Fibroblast of skin of right biceps (primary cell): ENCODE measurements at places on chromosomes 7 and 10.

GRCh38 chr7:73991522-73992100 lies 36.4 kb upstream of the ELN start:
- DNase-seq = peak; percentile 22

GRCh38 chr7:135711139-135711469 lies 16.9 kb downstream of the SLC13A4 start:
- no peak for DNase-seq

- DNase-seq = no peak
Observed at GRCh38 chr7:66339141-66339540, 134.0 kb downstream of the TPST1 start.

DNA sequence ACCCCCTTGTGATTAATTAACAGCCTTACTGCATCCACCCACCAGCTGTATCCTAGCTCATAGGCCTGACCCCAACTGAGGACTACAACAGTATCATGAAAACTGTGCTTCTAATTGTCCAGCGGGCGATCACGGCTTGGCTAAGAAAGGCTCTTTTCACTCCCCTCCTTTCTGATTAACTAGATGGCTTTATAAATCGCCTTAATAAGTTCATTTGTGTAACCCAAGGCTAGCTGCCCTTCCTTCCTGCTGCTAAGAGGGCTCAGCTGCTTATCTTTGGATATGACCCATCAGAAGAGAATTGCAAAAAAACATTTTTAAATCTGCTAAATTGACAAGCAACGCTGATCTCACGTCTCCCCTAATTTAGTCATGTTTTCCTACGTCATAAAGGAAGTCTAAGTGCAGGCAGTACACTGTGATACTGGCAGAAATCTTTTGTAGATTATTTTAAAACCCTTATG lies 163.0 kb upstream of the LAMB4 start:
- no peak for DNase-seq

DNA sequence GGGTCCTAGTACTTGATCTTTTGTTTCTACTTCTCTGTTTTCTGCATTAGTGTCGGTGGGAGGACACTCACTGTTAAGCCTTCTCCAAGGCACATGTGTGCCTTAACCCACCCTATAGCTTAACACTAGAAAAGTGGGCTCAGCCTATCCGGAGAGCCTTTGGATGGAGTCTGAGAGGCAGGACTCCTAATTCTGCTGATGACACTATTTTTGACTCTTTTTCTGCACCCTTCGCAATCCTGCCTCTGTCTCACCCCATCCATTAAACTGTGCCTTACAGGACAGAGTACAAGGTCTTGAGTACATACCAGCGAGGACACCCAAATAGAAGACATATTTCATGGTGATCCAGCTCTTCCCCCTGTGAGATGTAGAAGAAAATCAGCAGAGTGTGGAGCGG lies 577 bp downstream of the PRSS37 start:
- DNase-seq = no peak

DNA sequence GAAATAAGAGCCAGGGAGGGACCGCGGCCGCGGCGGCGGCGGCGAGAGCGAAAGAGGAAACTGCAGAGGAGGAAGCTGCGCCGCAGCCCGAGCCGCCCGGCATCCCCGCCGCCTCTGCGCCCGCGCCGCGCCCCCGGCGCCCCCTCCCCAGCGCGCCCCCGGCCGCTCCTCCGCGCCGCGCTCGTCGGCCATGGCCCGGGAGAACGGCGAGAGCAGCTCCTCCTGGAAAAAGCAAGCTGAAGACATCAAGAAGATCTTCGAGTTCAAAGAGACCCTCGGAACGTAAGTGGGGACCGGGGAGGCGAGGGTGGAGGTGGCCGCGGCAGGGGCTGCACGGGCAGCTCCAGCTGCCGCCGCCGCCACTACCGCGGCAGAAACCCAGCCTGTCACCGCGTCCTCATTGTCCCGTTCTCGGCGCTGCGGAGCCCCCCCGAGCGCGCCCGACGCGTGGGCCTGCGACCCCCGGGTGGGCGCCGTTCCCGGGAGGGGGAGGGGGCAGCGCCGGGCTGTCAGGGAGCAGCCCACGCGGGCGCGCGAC lies 351 bp downstream of the CAMK1D start:
- DNase-seq = no peak

DNA sequence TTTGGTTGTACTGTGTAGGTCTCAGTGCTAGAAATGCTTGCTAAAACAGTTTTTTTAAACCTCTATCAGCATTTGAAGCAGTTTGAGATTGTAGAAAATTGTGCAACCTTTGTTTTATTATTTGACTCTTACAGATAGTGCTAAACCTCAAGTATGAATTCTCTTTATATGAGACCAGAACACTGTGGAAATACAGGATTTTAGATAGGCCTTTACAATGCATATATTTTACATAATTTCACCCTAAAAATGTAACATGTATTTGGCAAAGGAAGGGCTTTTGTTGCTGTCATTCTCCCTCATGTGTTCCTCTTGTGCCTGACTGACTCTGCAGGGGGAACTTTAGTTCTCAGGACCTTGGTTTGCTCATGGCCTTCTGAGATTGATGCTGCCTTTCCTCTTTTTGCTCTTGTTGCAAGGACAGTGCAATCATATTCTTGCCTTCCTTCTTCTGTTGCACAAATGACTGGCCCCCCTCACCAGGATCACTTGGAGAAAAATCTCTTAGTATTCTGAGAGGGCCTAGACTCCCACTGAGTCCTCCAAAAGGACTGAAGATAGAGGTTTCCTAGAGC lies 188.7 kb downstream of the PPP1R9A start:
- DNase-seq = peak; percentile 60

- peak; percentile 3 for DNase-seq
Observed at GRCh38 chr10:95741807-95742467, 14.0 kb upstream of the ENTPD1 start.

DNA sequence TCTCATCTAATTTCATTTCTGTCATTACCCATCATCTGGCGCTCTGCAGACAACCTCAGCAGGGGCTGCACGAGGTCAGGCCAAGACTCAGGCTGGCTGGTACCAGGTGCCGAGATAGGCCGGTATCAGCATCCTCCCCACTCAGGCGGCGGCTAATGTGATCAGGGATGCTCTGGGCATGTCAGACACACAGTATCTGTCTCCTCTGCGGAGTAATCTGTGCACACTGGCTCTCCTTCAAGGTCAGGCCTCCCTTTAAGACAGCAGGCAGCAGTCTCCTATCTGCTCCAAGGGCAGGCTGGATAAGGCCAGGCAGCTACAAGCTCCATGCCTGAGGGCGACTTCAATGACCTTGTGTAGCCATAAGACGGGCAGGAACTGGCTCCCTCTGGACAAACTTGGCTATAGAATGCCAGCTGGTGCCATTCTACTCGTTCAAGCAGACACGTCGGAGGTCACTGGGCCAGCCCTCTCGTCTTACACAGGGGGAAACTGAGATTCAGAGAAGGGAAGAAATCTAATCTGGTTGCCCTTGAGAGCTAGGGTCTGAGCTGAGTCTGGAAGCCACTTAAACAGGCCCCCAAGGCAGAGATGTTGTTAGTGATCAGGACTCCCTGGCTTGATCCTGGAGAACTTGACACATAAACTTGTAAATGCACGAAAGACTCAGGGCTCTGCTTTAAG lies 59.3 kb downstream of the ARHGAP22 start:
- DNase-seq = no peak

GRCh38 chr7:28483908-28484605 lies 71.7 kb downstream of the CREB5 start:
- DNase-seq = peak; percentile 92

DNA sequence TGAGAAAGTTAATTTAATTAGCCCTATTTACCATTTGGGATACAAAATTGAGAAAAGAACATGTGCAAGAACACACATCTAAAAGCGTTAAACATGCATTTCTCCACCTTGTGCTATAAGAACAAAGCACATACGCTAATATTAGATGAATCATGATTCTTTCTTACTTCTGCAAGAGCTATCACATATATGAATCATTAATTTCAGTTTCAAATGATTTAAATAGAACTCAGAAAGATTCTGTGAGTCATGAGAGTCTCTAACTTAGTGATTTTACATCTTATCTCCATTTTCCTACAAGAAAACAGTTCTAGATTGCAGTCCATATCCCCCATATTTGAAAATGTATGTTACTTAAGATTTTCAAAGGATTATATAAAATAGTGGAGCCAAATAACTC lies 173.9 kb downstream of the RNLS start:
- peak; percentile 52 for DNase-seq

DNA sequence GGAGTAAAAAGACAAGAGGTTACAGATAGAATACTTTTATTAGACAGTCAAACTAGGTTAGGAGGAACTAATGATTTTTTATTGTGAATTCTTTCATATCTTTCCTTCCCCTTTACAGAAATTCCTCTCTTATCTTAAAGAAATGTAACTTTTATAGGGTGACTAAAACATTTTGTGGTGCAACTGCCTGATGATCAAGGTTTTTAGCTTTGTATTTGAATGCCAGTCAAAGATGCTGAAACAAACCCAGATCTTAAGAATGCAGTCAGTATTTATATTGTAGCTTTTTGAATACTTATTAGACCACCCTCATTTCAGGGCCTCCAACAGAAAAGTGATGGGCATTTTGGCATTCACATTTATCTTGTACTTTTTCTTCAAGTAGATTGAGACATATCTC lies 27.4 kb downstream of the TAX1BP1 start:
- peak; percentile 17 for DNase-seq

- no peak for DNase-seq
Observed at GRCh38 chr7:90701021-90701420, 104.9 kb downstream of the CDK14 start.

DNA sequence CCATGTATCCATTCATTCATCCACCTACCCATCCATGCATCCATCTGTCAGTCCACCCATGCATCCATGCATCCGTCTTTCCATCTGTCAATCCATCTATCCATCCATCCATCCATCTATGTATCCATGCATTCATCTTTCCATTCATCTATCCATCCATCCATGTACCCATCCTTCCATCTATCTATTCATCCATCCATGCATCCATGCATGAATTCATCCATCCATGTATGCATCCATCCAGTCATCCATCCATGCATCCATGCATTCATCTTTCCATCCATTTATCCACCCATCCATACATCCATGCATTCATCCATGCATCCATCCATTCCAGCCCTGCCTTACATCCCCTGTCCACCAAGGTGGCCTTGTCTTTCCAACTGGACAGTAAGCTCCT lies 45.7 kb downstream of the SORCS3 start:
- no peak for DNase-seq

DNA sequence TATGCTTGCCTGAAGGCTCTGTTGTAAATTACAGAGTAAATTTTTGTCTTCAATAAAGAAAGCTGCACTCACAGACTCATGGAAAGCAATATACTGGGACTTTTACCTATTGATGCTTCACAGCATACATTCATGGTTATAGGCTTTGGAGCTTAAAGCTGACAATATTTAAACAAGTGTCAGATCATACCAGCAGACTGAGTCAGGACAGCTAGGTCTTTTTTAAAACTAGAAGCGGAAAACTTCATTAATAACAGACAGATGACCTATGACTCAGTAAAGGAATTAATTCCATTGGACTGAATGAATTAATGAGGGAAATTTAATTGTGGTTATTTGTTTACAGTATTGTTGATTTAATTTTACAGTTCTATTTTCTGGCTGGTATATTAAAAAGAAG lies 165.8 kb upstream of the DGKB start:
- peak; percentile 28 for DNase-seq

DNA sequence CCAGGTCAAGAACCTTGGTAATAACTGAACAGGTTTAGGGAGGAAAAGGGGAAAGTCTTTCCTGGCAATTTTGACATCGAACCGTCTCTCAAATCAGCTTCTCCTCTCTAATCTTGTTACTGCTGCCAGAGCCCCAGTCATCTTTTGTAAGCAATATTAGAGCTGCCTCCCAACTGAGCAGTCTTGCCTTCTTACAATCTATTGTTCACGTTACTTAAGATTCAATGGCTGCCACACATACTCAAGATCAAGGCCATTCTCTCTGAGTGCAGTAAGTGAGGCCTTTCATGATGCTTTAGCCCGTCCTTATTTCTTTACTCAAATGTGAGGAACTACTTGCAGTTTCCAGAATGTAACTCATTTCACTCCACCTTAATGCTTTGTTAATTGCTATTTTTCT lies 12.4 kb downstream of the NET1 start:
- DNase-seq = no peak

GRCh38 chr7:144438759-144439158 lies 35.3 kb upstream of the NOBOX start:
- no peak for DNase-seq

GRCh38 chr10:113616244-113617074 lies 47.4 kb downstream of the NRAP start:
- DNase-seq = peak; percentile 9

GRCh38 chr7:152931633-152932032 lies 172.1 kb downstream of the ACTR3B start:
- DNase-seq = no peak

DNA sequence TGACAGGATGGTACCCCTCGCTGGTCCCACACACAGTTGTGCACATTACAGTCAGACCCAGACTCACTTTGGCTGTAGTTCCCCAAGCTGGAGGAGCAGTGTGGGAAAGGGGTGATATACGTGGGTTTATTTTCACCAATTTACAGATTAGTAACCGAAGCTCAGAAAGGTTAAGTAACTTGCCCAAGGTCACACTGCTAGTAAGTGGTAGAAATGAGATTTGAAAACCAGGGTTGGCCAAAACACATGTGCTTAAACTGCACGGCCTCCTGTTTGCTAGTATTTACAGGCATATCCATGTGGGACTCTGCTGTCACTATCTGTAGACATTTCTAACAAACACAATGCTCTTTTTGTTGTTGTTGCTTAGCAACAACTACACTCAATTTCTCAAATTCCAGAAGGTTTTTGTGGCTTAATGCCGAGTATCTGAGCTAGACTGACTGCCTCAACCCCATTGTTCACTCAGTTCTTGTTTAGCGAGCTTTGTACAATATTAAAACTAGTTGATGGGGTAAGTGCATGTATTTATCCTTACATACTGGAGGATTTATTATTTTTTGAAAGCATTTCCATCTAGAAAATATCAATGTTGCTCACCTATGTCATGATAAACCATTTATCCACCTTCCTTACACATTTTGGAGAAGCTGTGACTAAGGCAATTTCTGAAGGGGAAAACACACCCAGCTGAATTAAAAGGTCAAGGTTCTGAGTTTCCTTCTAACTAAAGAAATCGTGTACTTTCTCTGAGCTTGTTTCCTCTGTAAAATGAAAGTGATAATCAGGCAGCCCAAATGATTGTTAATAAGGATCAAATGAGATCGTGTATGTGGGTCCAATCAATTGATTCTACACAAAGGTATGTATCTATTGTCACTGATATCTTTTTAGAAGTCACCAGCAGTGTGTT lies 5.3 kb upstream of the TMEM139 start:
- DNase-seq = peak; percentile 66

DNA sequence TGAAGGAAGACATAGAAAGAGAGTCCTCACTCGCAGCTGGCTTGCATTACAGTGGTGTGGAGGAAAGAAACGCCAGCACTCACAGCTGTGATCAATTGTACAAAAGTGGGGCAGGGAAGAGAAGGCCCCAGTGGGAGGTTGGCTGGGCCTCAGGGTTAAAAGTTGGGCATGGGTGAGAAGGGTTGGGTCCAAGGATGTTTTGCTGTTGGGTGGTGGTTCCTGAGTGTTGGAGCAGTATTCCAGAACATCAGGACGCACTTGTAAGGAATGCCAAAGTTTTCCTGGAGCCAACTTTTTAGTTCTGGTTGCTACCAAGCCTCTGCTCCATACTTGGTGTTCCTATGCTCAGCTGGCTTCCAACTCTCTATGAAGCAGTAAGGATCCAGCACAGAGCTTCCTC lies 55.4 kb upstream of the MKRN1 start:
- no peak for DNase-seq

GRCh38 chr10:72162978-72163377 lies 52.8 kb upstream of the ANAPC16 start:
- peak; percentile 81 for DNase-seq
